A549 treated with AZD2906 at 1 μM for 4 hours (cell line): ENCODE measurements at places on chromosomes 7 and 10. TPM values are rescaled to one million over a fixed set of nuclear protein-coding genes. Genes with fewer than 3 reads are reported as not detected.

Gene CD36
- total RNA-seq = 0.07 to 0.20 TPM (median 0.09 TPM) in 4 of 5 replicates, not detected in the other

Gene FEZF1
- total RNA-seq = not detected in 5 replicates

Gene VAX1
- 0.98 to 1.4 TPM (median 1.3 TPM) in 5 replicates for total RNA-seq

Gene NSMCE4A
- 54.3 to 59.5 TPM (median 57.4 TPM) in 5 replicates for total RNA-seq

Gene WBP1L
- 23.5 to 26.9 TPM (median 26.7 TPM) in 5 replicates for total RNA-seq

Gene NPC1L1
- 0.06 to 0.09 TPM (median 0.08 TPM) in 5 replicates for total RNA-seq
